ENCODE measurements at places on chromosomes 2 and 18. TPM values are rescaled to one million over a fixed set of nuclear protein-coding genes. Genes with fewer than 3 reads are reported as not detected.

The EML4 gene
- 91.5 TPM for total RNA-seq

DNA sequence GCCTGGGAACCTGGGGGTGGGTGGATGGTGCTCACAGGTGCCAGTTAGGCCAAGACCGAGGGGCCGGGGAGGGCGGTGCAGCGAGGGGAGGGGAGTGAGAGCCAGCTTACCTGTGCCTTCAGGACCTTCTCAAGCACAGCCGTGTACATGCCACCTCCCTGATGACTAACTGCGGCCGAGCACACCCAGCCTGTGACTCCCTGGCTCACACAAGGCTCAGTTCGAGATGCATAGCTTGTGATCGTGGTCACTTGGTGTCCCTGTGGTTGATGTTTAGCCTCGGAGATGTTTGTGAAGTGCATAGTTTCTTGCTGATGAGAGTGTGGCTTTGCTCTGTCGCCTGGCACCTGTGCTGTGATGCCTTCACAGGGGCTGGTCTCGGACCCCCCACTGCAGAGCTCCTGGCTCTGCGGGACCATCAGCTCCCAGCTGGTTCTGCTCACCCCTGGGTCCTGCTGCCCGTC, 84.5 kb upstream of the ODC1 start:
- DNase-seq, result no peak

- DNase-seq, result no peak
Measured at GRCh38 chr2:197893403-197894177, 89.2 kb downstream of the PLCL1 start.

The LYG2 gene
- not detected for total RNA-seq

GRCh38 chr2:158013891-158014290, 87.8 kb upstream of the UPP2 start:
- DNase-seq, result no peak

DNA sequence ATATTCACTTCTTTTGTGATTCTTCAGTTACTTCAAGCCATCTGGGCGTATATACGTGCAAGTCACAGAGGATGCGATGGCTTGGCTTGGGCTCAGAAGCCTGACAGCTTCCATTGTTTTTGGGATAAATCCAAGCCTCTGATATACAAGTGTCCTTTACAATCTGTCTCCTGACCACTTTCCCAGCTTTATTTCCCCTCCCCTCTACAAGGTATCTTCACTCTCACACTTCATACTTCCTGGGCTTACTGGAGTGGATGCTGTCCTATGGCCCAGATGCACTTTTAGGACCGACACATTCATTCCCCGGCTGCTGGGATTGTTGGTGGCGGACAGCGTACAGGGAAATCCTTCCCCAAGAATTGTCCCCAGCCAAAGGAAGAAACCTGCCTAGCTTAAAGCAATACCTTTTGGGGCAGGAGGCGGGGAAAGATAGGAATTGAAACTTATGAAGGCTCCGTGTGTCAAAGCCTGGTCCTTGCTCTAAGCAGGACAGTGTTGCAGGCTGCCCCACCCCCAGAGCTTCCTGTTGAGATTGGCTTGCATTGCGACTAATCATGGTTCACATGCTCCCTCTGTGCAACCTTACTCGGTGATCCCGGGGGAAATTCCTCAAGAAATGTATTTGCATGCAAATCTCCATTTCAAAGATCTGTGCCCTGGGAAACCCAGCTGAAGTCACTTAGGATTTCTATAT, 802.9 kb upstream of the ID2 start:
- DNase-seq, result no peak

GRCh38 chr2:26952374-26952773, 18.1 kb upstream of the MAPRE3 start:
- DNase-seq, result no peak
